ENCODE measurements at places on chromosomes 2 and 18. TPM values are rescaled to one million over a fixed set of nuclear protein-coding genes. Genes with fewer than 3 reads are reported as not detected.
A peak's percentile ranks its signal among the peaks of the same experiment; 100 is the strongest.

- no peak for DNase-seq
Measured at GRCh38 chr2:120850551-120850950, 114.9 kb downstream of the GLI2 start.

DNA sequence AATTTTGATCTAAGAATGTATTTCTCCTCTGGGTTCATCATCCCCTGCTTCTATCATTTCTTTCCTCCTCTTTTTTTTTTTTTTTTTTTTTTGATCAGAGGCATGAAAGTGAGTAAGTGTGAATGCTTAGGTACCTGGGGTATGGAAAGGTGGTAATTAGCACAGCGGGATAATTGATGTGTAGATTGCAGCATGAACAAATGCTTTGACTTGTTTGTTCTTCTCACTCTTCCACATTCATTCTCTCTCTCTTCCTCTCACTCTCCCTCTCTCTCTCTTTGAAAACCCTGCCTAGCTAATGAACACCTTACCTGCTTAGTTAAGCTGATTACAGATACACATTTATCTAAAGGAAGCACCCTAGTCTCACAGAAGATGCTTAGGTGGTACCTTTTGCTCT is 74.7 kb downstream of the ZEB2 start:
- no peak for DNase-seq

DNA sequence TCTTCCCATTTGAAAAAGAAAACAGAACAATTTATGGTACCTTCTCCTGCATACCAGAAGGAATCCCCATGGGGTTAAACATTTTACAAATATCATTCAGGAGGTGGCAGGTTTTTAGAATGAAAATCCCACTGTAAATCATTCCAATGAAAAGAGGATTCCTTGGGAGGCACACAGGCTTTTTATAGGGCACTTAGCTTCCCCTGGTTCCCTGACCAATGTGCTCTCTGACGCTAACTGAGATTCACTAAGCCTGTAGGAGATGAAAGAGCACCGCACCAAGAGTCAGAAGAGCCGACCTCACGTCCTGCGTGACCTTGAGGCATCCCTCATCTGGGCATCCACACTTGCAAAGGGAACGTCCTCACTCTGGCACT is 82.5 kb downstream of the CMPK2 start:
- DNase-seq = no peak

DNA sequence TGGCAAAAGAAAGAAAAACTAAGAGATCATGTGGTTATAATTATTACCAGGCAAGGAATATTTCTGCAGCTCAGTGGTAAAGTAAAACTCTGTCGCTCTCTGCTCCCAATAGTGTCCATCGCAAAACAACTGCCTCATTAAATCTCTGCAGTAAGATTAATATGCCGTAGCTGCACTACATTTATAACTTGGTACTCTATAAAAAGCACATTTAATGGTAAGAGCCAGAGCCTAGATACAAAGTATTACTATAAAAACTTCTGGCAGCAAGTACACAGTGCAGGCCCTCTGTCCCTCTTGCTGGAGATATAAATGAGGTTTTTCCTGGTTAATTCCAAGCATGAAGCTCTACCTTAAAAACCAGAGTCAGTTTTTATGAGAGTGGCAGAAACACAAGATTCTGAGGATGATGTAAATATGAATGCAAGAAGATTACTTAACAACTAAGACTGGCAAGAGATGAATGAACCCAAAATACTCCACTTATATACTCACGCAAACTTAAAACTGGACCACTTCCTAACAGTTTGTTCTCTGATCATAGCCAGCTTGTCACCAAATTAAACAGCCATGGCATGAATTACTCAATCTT is 25.5 kb downstream of the ZNF521 start:
- no peak for DNase-seq

GRCh38 chr2:152376968-152377367 is 42.0 kb downstream of the FMNL2 start:
- DNase-seq = peak; percentile 58

DNA sequence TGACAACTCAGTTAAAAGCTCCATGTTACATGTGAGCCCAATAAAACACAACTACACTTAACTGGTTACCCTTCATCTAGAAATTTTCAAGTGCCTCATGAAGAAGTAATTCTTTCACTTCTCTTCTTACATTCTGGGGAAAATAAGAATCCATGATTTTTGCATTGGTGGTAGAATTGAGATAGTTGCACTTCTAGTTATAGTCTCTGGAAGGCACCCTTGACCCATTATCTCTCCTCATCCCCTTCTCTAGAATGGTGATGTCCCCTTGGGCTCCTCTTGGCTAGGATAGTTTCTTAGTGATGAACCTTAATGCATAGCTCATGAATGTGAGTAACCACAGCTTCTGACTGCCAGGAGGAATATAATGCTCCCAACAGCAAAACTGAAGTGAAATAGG is 3.6 kb downstream of the LGALSL start:
- no peak for DNase-seq

DNA sequence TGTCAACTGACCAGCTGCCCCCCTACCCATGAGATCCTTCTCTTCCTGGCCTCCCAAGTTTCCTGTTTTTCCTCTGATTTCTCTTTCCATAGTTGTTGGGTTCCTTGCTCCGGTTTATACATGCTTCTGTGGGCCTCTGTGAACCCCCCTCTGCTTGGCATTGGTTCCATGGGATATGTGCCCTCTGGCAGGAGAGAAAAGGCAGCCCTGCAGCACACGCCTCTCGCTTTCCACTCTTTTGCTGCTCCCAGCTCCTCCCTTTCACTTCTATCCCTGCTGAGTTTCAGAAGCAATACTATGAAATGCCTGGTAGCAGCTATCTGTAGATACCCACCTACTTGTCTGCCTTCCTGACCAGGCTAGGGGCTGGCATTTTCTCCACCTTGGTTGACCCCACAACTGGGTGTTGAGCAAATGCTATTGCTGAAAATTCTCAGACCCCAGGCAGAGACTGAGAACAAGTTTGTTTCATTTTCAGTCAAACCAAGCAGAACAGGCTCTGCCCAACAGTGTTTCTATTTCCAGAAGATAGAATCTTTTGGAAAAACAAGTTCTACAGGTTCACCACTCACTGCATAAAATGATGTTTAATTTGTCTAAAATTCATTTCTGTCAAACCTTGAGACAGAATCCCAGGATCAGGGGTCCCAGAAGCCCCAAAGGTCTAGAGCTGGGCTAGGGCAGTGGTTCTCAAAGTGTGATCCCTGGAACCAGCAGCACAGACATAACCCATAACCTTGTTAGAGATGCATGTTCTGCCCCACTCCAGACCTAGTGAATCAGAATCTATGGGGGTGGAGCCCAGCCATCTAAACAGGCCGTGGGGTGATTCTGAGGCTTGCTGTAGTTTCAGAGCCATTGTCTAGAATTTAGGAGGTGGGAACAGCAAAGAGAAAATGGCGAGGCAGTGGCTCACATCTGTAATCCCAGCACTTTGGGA is 13.4 kb downstream of the CAPG start:
- no peak for DNase-seq

- no peak for DNase-seq
Measured at GRCh38 chr2:158473719-158474392, 17.1 kb downstream of the PKP4 start.

- peak; percentile 55 for DNase-seq
Measured at GRCh38 chr2:54613794-54614257, 109.6 kb upstream of the EML6 start.

GRCh38 chr18:63454497-63454896 is 22.3 kb upstream of the SERPINB5 start:
- DNase-seq = peak; percentile 90

DNA sequence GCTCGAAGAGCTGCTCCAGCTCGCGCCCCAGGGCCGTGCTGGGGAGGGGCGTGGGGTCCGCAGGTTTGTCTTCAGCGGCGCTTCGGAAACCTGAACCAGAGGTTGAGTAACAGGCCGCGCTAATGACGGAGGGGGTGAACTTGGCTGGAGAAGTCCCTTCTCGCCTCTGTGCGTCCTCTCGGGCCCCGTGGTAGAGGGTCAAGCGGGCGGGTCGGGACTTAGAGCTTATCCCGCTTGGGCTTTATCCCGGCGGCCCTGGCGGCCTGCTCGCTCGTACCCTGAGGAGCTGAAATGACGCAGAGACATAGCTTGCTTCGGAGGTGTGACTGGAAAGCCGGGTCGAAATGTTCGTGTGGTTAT is 479 bp downstream of the RNMT start:
- DNase-seq = peak; percentile 61

- peak; percentile 35 for DNase-seq
Measured at GRCh38 chr2:197777823-197778407, 7.2 kb downstream of the BOLL start.

DNA sequence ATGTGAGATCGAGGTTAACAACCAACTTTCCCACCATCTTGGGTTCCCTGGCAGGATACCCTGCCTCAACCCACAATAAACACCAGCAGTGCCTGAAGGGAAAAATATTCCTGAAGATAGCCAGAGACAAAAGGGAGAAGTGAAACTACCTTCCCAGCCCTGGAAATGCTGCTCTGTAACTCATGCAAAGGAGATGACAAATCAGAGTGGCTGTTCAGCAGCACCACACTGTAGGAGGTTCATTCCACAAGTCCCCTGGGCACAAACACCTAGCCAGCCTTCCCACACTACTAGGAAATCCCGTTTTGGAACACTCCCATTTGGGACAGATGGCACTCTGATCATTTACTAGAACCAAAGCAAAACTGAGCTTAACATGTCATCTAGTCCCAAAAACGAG is 190.7 kb upstream of the RBBP8 start:
- peak; percentile 39 for DNase-seq

GRCh38 chr2:102313950-102314349 is 2.6 kb downstream of the IL1RL1 start:
- DNase-seq = no peak

DNA sequence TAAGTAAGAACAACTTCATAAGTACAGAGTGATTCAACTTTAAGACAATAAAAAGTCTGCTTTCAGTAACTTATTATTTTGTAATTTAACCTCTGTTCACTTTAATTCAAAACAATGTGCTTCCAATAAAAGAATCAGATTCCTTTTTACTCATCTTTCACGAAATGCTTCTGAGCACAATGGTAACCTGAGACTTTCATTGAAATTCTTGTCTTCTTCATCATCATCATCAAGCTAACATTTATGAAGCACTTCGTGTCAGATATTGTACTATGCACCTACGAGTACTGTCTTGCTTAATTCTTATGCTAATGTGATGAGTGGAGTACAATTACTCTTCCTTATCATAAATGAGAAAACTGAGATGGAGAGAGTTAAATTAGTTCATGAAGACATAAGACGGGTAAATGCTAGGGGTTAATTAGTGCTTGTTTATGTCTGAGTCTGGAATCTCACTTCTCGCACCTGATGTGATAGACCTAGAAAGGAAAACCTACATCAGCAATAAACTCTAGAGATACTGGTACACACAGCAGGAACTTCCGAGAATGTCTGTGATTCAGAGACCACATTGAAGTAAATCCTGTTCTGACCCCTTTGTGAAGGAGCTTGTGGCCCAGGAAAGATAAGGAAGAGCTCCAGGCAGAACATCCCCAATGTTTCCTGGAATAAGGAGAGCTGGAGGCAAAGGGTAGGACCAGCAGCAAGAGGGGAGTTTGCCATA is 227.6 kb upstream of the ETAA1 start:
- DNase-seq = peak; percentile 42

GRCh38 chr18:77134611-77135010 is 2.0 kb upstream of the MBP start:
- no peak for DNase-seq

Gene XRCC5
- total RNA-seq = 335 TPM

Gene REG1B
- total RNA-seq = not detected

Gene GAL3ST2
- not detected for total RNA-seq

Gene NDUFB3
- 213 TPM for total RNA-seq

Gene CABYR
- total RNA-seq = 12.0 TPM

Gene ADAM23
- total RNA-seq = not detected

Gene MYL1
- not detected for total RNA-seq
